ENCODE measurements at places on chromosomes 7 and 10. TPM values are rescaled to one million over a fixed set of nuclear protein-coding genes. Genes with fewer than 3 reads are reported as not detected.

- no peak for DNase-seq
Measured at GRCh38 chr10:119395280-119396007, 147.1 kb downstream of the RGS10 start.

DNA sequence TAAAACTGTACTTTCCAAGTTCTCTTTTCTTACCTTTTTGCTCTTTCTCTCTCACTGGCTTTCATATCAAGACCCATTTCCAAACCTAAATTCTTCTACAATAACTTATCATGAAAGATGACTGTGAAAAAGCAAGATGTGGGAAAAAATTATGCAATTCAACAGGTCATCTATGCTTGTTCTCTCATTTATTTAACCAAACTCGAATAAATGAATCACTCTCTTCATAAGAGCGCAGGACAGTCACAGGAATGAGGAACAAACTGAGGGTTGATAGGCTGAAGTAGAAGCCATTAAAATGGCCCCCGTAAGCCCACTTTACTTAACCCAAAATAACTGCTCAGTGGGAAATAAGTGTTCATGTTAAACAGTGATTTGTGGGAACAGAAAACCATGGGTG lies 1289.7 kb upstream of the SORCS1 start:
- no peak for DNase-seq

DNA sequence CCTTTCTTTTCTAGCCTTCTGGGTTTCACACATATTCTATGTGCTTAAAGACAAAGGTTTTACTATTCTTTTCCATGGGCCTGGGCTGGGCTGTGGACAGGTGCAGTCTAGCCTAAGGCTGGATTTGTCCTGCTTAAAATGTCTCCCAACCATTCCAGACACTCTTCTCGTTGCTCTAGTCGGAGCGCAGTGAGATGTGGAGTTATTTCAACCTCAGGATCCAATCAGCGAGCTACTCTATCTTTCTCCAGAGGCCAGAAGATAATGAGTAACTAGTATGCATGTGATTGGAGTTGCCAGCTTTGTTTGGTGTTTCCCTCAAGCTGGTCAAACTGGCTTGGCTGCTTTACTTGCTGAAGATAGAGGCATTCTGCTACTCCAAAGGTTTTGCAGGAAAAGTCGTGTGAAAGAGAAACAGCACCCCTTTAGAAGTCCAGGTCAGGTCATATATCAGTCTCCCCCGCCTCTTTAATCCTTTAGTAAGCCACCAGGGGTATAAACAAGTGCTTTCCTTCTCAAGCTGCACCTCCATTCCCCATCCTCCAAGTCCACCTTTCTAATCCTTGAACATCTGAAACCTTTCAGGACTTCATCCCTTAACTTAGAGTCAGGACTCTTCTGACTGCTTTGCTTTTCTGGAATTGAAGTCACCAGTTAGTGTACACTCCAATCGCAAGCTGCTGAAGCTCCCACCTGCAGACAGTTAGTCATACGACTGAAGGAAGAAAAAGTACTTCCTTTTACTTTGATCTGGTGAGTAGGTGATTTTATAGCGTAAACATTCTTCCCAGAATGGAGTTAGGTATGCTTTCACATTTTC lies 78.8 kb downstream of the DNMBP start:
- peak; percentile 77 for DNase-seq

- no peak for DNase-seq
Measured at GRCh38 chr10:26730552-26730951, 33.1 kb downstream of the PDSS1 start.

GRCh38 chr7:45650404-45651394 lies 76.5 kb downstream of the ADCY1 start:
- no peak for DNase-seq

GRCh38 chr10:83982812-83983211 lies 156.5 kb upstream of the GHITM start:
- DNase-seq = no peak

DNA sequence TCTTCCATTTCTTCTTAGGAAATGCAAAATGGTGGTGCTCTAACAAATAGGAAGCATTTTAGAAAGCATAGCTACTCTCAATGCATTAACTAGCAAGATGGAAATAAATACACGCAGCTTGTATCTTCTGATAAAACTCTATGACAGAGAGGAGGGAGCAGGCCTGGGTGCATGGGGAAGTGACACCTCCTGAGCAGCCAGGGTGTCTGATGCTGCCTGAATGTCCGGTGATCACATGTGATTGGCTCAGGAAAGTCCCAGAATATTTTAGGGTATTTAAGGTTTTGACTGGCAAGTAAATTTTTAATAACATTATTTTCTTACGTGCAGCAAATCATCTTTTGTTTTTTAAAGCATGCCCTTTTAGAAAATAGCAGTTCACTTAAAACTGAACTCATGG lies 261.0 kb upstream of the KLF6 start:
- DNase-seq = no peak

GRCh38 chr10:51344371-51344770 lies 270.1 kb downstream of the PRKG1 start:
- no peak for DNase-seq

DNA sequence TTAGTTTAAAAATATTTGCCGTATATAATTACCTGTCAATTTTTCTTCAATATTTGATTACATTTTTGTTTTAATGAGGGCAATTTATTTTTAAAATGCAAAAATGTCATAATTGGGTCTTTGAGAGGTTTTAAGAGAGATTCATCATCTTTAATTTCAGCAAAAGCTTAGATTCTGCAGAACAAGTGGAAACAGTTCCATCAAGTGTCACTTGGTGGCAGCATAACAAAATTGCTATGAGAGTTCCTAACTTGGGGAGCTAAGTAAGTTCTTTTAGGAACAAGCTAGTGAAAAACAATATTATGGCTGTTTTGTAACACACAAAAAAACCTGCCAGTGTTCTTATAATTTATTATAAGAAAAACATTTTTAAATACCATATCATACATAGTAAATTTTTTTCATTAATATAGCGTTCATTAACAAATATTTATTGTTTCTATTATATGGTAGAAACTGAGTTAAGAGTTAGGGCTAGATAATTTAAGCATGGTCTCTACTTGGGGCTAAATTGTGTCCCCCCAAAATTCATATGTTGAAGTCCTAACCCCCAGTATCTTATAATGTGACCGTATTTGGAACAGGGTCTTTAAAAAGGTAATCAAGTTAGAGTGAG lies 155.2 kb downstream of the MAGI2 start:
- peak; percentile 77 for DNase-seq

DNA sequence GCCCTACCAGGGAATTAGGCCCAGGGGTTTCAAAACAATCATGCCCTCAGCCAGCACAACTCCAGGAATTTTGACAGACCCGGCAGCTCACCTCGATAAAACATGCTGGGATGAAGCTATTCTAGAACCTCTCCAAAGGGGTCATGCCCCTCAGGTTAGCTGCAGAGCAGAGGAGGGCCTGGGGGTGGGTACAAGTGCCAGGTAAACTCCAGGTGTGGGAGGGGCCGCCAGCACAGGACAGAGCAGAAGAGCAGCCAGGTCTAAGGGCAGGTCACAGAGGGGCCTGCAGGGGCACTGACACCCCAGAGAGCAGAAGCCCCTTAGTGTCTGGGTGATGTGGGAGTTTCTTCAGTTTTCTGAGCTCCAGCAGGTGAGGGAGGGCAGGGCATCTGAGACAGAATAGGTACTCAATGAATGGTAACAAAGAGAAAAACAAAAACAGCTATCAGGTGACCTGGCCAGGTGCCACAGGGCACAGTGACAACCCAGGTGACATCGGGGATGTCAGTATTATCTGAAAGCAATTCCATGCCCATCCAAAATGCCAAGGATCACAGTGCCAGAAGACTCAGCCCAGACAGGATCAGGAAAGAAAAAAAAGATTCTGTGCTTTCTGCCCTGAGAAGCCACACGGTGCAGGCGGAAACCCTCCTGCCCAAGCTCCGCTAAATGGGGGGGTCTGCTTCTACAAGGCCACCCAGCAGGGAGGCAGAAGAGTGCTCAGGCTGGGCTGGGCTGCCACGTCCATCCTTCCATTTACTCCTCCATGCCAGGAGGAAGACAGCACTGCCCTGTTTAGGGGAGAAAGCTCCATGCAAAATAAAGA lies 104.5 kb downstream of the TNS3 start:
- no peak for DNase-seq

DNA sequence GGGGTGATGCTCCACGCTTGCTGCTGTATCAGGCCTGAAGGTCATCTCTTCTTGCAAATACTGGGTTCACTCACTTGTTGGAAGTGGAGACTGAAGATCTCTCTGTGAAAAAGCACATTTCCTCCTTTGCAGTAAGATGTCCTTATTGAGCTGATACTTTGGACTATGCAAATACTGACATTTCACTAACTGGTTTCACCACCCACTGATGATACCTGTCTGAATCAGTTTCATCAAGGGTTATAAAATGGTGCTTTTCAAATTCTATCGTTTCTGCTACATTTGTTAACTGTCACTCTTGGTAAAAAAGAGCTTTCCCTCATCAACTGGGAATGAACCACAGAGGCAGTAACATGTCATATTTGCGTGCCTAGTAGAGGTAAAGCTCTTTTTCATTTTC lies 35.5 kb downstream of the RAB19 start:
- DNase-seq = no peak

DNA sequence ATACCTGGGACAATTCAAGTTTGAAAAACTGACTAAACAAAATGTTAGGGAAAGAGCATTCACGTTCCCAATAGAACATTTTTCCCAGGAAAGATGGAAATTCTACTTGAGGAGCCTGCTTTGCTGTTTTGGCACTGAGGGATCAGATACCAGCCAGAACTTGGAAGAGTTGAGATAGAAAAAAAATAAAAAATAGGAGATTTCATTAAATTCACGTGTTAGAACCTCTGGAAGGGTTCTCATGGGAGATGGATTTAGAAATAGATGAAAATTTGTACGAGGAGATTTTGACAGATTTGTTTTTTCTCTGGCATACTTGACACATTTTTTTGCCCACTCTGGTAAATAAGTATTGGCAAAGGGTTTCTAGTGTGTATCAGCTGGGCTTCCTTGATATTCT lies 63.7 kb downstream of the CELF2 start:
- no peak for DNase-seq

DNA sequence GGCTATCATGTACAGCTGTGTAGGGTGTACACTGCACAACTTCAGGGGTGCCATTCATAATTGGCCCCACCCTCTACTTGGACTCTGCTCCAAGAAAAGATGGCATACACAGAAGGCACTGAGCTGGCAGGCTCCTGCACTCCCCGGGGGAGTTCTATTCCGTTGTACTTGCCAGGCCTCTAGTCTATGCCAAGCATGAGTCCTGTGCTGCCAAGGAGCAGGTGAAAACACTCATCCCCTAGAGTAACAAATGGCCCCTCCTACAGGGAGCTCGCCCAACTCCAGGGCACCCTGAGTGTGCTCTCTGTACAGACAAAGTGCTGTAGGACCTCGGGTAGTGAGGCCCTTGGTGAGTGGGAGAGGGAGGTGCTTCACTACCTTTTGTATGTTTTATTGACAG lies 127.2 kb downstream of the SLIT1 start:
- DNase-seq = no peak

GRCh38 chr7:73573791-73574190 lies 4.6 kb downstream of the TBL2 start:
- no peak for DNase-seq

DNA sequence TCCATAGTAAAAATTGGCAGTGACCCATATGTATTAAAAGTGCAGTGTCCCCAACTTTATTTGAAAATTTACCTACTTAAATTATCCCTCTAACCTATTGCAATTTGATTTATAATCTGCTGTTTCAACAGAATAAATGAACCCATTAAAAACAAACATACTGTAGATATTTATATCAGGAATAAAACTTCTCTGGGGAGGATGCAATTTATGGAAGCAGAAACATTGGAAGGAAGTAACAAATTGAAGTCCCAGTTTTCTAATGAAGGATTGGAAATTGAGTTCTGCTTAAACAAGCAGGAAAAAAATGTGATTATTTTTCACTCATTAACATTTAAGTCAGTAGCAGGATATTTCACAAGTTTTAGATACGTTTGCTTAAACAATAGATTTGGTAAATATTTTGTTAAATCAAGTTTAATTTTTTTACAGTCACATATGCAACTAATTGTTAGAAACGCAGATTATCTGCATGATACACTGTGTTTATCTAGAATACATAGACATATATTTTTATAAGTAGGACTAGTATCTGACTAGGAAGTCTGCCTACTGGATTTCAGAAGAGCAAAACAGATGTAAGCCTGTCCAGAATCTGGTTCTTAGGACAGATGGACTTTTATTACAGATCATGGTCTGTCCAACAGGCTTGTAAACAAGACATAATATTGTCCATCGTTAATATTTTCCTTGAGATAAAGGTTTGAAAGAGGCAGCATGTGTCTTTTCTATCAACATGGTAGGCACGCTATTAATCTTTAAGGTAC lies 5.3 kb downstream of the AGMO start:
- DNase-seq = no peak

DNA sequence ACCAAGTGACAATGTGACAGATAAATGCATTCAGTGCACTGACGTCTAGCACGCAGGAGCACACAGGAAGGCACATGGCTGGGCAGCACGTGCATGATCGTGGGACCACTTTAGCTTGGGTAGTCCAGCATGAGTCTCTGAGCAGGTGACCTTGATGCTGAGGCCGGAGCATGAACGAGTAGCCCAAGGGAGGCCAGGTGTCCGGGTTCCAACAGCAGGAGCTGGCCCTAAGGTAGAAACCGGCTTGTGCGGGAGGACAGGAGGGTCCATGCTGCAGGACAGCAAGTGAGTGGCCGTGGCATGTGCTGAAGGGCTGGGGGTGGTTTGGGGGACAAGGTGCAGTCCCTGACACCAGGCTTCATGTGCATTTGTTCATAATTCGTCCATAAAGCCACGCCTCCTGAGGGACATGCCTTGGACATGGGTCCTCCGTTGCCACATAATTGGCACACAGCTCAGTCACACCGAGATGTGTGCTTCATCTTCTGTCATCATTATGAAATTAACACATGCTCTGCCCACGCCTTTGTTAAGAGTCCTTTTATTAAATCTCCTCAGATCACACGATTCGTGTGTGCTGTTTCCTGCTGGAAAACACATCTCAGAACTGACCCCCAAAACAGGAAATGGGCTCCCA lies 3.1 kb upstream of the STK32C start:
- no peak for DNase-seq

GRCh38 chr7:57642730-57643129 lies 192.8 kb downstream of the ZNF716 start:
- no peak for DNase-seq

GRCh38 chr10:75305675-75306074 lies 69.9 kb upstream of the COMTD1 start:
- DNase-seq = no peak

- peak; percentile 9 for DNase-seq
Measured at GRCh38 chr7:85237721-85238120, 50.9 kb upstream of the SEMA3D start.

Gene MKX
- 2.6 TPM for total RNA-seq

Gene ARMC3
- total RNA-seq = 0.40 TPM

Gene SRRT
- total RNA-seq = 177 TPM

Gene FKBP6
- total RNA-seq = not detected

Gene FGFR2
- 0.17 TPM for total RNA-seq

Gene ETV1
- total RNA-seq = 20.6 TPM

Gene SLC16A12
- total RNA-seq = not detected

Gene CTNNA3
- total RNA-seq = 1.9 TPM

Gene STEAP4
- 1.7 TPM for total RNA-seq

Gene ASB15
- total RNA-seq = not detected
